Posterior cingulate gyrus (tissue), 11 donors: ENCODE measurements at places on chromosomes 1 and 21.

DNA sequence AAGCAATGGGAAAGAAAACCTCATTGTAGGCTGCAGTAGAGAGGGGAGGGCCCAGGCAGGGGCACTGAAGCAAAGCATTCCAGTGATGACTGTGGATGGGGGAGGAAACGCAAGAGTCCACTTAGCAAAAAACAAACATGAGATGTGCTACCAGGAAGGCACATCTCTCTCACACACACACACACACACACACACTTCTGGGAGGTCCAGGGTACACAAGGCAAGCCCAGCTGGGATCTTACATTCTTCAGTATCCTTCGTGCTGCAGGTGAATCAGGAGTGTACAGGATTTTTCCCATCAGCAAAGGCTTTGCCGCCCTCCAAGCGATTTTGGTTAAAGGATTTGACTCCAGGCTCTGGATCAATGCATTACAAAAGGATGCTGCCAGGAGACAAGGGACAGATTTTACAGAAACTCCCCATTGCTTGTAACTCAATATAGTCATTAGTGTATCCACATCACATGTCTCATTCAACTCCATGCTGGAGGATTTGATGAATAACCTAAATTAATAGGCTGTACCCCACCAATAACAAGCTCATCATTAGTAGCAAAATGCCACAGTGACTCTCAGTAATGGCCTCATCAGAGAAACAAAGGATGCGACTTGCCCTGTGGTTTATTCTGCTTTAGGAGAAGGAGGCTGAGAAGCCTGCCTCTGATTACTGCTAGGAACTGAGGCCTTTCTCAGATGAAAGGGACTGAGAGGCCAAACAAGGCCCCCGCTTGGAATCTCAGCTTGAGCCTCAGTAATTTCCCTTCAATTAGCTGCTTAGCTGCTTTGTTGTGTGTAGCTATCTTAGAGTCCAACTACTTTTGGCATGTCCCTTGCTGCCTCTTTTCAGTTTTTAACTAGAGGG lies 41.6 kb downstream of the ABCA4 start:
- no peak for DNase-seq

DNA sequence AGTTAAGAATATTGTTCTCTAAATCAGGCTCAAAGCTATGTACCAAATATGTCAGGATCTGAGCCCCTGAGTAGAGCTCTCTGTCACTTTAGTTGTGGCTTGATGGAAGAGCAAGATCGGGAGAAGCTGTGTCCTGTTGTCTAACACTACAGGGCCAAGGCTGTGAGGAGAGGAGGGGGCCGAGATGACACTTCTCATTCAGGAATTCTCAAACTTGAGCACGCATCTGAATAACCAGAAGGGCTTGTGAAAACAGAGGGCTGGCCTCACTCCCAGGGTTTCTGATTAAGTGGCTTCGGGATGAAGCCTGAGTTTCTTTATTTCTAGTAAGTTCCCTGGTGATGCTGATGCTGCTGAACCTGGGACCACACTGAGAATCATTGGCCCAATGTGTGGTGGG lies 209.2 kb upstream of the DAB1 start:
- DNase-seq = no peak

DNA sequence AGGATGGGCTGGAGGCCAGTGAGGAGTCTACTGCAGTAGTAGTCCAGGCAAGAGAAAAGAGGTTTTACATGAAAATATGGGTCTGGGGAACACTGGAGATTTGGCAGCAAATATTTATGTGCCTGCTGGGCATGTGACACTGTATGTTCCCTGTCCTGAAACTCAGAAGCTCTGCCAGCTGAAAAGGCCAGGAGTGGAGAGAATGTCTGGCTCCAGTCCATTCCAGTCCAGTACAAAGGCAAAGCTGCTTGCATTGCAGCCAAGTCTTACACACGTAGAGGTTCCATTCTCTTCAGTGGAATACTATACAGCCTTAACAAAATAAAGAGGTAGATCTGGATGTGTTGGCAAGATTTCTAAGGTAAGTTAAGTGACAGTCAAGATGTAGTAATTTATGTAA lies 7.5 kb upstream of the YBX1 start:
- DNase-seq = no peak

DNA sequence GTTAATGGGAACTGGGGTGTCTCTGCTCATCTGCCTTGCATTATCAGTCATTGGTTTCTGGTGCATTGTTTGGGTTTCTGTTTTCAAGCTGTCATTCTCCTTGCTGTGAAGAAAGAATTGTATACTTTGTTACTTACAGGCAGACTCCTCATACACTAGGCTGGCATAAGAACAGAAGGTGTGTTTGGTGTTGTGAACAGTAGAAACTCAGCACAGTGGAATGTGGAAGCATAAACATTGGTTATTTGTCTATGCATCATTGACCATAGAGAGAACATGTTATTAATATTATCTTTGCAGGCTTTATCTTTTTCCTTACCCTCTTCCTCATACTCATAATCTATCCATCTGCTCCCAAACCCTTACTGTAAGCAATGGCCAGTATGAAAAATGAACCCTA lies 18.2 kb downstream of the C1orf87 start:
- no peak for DNase-seq

DNA sequence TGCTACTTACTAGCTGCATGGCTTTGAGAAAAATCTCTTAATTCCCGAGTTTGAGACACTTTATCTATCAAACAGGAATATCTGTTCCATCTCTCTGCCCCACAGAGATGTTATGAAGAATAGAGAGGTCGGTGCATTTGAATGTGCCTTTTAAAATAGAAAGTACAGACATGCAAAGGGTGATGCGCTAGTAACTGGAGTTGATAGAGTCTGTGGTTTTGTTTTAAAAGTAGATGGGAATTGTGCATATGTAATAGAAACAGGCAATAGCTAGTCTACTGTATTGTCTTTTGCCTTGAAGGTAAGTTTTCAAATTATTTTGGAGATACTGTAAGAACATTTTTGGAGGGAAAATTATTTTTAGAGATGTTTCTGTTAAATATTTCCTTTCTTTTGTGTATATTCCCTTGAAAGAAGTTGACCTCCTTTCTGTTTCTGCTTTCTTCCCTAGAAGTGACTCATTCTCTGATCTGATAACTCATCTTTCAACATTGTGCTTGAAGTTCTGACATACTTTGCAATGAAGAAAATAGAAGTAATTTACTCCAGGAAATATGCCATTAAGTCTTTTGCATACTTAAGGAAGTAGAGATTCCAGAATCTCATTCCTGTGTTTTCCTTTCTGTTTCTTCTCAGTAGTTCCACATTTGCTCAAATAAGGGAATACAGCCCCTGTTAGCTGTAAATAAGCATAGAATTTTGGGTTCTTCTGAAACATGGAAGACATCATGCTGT lies 151.6 kb downstream of the SDCCAG8 start:
- no peak for DNase-seq

DNA sequence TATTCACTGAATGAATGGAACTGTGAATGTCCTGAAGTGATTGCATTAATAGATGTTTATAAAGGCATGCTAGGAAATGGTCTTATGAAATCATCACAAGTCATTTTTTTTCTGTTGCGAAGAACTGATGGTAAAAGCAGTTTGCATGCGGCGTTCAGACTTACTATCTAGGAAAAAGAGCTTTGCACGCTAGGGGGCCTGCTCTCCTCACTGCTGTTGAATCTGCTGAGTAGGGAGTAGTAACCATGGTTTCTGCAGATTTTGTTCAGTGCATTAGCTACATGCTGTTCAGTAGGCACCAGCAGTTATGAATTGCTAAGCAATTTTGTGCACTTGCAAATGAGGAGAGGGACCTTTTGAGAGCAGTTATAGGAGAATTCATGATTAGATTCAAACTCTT lies 57.9 kb downstream of the CENPF start:
- peak; percentile 68 for DNase-seq

DNA sequence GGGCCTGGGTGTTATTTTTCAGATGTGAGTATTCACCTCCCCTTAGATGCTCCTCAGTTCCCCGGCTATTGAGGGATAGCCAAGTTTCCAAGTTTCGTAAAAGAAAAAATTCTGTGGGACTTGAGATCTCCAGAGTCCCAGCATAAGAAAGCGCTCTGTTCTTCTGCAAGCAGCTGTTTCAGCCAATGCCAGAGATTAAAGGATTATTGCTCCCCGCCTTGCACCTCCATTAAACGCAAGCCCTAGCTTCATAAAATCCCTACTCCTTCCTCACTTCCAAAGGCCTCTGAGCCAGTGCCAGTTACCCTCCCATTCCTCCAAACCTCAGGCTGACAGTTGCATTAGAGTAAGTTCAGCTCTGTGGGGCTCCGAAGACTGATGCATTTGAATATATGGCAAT lies 56.4 kb downstream of the CHIA start:
- no peak for DNase-seq

DNA sequence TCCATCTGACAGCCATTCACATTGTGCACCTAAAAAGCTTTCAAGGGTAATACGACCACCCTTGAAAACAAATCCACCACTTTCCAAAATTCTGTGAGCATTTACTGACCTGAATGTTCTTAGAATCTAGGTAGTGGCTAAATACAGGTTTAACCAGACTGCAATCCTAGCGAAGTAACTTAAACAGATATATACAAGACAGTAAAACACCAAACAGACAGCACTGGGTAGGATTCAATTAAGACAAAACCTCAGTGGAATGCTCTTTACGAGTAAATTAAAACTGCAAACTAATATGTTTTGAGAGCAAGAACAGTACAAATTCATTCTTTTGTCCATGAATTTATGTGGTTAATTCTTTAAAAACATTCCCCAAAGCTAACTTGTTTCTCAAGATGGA lies 354.2 kb upstream of the ESRRG start:
- no peak for DNase-seq

DNA sequence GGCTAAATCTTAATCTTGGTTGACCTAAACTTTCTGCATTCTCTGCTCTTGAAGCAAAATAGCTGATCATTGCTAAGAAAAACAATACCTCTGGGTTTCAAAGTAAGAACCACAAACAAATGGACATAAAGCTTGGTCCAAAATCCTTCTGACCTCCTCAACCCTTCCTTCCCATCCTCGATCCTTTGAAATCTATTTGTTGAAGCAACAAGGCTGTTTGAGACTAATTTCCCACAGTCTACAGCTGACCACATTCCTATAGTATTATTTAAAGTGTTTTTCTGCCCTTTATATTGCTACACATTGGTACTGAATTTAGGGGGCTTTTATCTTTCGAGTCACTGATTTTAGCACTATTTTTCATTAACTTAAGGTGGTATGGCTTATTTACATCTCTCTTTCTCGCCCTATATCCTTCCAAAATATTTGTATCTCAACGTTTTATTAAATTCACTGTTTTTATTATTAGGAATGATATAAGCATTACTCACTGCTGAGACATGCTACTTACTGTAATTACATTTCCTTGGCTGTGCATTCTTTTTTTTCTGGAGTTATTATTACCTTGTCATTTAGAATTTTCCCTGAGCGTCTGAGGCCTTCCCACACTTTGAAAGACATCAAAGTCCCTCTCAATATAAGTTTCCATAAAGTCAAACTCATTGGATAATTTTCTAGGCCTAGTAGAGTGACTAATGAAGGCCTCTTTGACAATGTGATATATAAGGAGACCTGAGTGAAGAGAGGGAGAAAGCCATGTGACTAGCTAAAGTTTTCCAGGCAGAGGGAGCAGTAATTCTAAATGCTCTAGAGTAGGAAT lies 73.9 kb downstream of the RAB3GAP2 start:
- DNase-seq = no peak

- no peak for DNase-seq
Measured at GRCh38 chr1:9265968-9266367, 26.7 kb upstream of the SPSB1 start.

DNA sequence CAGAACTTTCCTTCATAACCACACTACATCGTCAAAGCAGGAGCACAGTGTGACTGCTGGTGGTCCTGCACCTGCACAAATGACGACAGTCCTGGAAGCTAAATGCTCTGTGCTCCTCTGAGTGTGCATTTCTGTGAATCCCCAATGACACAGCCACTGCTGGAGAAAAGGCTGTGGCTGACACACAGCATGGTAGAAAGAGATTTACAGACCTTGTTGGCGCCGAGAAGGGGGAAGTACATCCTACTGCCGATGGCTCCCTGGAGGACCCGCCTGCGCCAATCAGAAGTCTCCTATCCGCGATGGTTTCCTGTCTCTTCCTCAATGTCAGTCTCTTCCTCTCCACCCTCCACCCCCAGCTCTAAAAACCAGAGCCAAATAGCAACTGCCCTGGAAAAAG lies 115.4 kb upstream of the RAB4A start:
- DNase-seq = no peak

GRCh38 chr1:114718661-114719423 lies 2.3 kb upstream of the NRAS start:
- no peak for DNase-seq

DNA sequence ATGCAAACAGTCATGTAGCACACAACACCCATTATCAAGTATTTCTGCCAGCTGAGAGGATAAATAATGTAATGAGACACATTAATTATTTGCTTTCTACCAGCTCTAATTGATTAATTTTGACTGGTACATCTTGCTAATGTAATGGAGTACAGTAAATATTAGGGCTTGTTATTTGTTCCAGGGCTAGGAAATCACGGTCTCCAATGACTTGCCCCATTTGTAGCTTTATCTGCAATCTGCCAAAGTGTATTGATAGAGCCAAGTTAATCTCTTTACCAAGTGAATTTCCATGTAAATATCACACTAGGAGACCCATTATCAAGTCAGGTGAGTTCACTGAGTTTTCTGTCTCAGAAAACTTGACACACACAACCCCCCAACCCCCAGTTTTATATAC lies 55.1 kb downstream of the RGS13 start:
- DNase-seq = no peak

GRCh38 chr1:26598890-26599289 lies 69.3 kb downstream of the RPS6KA1 start:
- no peak for DNase-seq
